ENCODE measurements at places on chromosomes 11 and 22.

GRCh38 chr11:58659910-58660570 is 37.6 kb downstream of the CNTF start:
- DNase-seq: no peak

DNA sequence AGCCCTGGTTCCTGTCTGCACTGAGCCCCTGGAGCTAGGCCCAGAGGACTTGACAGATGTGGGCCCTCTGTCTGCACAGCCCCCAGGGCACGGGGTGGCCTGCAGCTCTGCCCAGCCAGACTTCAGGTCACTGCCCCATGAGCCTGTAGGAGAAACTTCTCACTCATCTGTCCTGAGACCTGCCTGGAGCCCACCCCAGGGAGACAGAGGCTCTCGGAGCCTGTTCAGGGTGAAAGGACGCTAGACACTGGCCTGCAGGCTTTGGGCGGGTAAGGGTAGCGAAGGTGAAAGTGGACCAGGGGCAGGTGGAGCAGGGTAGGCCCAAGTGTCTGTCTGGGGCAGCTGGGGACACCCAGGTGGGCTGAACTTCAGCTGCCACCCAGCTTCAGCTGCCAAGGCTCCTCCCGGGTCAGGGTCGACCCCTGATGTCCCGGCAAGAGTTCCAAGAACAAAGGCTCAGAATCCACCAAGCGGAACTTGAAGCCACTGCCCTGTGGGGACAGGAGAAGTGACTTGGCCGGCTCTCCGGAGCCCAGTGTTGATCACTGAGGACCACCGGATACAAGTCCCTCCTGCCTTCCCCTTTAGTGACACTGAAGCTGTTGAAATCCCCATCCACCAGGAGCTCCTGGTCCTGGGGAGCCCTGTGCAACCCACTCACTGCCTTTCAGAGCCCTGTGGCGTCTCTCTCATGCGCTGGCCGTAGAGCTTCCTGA is 90.3 kb downstream of the KCNQ1 start:
- no peak for DNase-seq

DNA sequence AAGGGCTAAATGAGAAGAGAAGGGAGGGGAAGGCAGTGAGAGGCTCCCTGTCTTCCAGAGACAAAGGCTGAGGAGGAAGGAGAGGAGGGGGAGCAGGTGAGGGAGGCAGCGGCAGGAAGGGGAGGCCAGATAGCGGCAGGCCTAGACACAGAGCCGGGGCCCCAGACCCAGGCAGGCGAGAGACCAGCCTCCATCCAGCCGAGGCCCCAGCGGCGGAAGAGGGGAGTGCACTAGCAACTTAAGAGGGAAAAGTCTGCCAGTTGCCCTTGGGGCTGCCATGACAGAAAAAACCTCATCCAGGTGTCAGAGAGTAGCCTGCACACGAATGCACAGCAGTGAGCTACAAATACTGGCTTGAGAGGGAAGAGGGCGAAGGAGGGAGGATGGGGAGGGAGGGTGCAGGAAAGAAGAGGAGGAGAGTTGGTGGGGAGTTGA is 46.7 kb downstream of the IGLL1 start:
- DNase-seq: no peak

DNA sequence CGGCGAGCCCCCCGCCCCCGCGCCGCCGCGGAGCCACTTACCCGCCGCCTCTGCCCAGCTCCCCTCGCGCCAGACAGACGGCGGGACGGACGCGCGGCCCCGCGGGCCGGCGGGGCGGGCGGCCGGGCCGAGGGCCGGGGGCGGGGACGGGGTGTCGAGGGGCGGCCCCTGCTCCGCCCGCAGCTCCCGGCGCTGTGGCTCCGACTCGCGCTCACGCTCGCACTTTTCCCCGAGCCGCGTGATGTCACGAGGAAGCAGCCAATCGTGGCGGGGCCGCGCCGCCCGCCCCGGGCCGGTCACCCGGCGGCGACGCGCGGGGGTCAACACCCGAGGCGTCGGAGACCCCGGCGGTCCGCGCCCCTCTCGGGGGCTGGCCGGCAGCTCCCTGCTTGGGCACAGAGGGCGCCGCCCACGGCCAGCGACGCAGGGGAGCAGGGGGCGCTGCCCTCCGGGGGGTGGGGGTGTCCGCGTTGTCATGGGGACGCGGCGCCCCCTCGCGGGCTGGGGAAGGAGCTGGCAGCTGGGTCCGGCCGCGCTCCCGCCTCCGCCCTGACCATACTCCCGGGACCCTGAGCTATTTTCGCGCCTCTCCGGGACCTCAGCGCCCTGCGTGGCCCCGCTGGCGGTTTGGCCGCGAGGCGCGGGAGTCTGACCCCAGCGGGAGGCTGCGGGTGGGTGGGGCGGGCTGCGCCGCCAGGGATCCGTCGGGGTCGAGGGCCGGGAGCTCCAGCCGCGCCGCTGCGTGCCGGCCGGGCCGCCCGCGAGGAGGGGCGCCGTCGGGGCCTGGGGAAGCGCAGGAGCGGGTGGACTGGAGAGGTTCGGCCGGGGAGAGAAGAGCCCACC is at the start of gene CHRM4:
CHRM4 (minus strand) TSS at position 199 of the 843 bp plus-strand sequence. CDS start 5,219 bp downstream, outside the sequence.
- no peak for DNase-seq

DNA sequence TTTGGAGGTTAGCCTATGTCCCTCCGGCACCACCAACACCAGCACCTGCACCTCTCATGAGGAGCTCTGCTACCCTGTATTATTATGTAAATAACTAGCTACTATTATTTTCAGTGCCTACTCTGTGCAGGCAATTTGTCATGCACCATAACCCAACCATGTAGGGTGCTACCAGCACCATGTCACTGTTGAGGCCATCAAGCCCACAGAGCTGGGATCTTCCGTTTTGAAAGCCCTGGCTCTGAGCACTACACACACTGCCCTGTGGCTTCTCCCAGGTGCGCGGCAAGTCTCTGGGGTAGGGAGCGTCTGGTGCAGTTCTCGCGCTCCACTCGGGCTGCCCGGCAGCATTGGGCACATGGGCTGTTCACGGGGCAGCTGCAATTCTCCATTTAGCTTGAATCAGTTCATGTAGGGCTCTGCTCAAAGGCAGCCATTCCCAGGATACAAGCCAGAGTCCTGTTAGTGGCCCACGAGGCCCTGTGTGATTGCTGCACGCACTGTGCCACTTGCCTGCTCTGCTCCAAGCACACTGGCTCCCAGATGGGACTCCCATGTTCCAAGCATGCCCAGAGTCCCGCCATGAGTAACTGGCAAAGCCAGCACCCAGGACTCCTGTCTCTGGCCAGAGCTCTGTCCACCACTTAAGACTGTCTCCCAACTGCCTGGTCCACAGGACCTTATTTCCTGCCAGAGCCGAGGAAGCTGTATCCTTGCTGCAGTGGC is 42.5 kb upstream of the CDON start:
- DNase-seq: no peak

DNA sequence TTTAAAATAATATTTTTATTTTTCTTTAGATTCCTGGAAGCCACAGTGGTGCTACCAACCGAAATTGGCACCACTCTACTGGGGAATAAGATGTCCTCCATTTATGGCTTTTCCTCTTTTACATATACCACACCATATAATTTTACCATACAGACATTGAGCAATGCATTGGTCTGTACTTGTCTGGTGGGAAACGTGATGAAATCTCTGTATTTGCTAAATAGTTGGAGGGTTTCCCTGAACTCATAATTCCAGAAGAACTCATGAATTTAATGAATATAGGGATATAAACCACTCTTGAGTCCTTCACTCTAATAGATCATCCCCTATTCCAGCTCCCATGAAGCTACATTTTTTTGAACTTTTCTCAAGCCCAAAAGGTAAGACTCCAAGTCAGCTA is 28.0 kb upstream of the MMP13 start:
- no peak for DNase-seq

DNA sequence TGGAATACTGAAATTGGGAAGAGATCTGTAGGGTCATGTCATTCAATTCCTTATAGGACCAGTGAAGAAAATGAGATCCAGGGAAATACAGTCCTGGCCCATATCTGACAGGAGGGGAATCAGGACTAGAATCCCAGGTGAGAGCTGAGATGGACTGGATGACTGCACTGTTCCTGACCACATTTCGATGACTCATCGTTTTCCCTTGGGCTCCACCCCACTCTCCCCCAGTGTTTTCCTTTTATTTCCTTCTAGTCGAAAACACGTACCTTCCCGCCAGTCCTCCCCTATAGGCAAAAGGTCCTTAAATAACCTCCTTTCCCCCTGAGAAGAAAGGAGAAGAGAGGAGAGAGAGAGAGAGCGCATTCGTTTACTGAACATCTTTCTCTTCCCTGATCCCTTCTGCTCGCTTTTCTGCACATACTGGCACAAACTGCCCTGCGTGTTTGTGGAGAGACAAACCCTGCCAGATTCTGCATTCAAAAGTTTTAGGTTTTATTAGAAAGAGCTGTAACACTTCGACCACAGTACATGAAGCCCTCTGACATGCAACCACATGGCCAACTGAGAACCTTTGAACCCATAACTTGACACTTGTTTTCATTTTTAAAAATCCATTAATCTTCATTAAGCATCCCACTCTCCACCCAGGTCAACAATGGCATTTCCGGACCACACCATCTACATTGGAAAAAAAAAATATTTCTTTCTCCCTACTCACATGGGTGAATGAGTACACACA is 565.7 kb downstream of the METTL15 start:
- DNase-seq: no peak

Measured in GOT3 (cell line).